Activated naive CD4-positive, alpha-beta T cell treated with Interleukin-2 at 50 U/mL for 16 hours (primary cell): ENCODE measurements at places on chromosomes 4 and X.

DNA sequence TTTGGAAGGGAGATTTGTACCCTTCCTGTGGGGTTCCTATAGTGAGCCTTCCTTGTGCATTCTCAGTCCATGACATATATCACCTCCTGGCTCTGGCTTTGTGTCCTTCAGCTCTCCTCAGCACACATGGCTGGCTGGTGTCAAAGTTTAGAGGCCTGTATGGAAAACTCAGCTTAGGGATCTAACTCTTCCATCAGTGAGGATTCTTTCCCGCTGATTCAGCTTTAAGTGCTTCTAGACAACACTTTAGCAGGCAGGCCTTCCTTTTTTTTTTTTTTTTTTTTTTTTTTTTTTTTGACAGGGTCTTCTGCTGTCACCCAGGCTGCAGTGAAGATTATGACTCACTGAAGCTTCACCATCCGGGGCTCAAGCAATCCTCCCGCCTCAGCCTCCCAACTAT is 84.2 kb downstream of the NPNT start:
- DNase-seq: no peak

DNA sequence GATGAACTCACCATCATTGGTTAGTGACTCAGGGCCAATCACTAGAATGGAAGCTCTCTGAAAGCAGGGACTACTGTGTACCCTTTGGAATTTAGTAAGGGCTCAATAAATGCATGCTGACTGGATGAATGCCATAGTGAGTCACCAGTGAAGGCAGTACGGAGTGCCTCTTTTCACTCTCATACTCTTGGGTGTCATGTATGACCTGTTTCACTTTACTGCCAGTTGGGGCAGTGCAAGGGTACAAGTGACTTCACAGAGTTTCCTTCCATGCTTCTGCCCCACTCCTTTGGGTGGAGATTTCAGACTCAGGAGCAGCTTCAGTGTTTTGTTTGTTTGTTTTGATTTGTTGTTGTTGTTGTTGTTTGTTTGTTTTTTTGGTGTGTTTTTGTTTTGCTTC is 57.7 kb downstream of the SOX3 start:
- DNase-seq: no peak

GRCh38 chr4:76210452-76210851 is 3.2 kb downstream of the SCARB2 start:
- no peak for DNase-seq

DNA sequence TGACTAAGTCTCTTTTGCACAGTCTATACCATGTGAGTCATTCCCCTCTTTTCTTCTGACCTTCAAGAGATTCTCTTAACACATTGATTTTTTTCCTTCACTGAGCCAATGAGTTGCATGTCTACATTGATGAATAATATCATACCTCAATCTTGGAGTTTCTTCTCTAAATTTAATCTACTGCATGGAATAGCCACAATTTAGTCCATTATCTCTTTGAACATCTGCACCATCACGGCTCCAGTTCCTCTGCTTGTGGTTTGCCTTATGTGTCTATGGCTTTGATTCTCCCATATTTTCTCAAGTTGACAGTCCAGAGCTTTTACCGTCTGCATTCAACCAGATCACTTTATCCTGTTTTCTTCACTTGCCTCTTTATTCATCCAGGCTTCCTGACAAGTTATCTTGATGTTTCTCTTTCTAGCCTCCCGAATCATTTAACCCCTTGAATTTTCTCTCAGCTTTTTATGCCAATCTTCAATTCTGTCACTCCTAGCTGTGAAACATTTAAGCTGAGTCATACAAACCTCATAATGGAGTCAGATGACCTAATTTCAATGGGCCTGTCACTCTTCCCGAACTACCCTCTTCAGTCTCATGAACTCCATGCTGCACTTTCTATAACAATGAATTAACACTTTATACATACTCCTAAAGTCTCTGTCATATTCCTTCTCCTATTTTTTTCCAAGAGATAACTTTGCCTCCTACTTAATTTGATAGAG is 222.3 kb downstream of the CPE start:
- no peak for DNase-seq

DNA sequence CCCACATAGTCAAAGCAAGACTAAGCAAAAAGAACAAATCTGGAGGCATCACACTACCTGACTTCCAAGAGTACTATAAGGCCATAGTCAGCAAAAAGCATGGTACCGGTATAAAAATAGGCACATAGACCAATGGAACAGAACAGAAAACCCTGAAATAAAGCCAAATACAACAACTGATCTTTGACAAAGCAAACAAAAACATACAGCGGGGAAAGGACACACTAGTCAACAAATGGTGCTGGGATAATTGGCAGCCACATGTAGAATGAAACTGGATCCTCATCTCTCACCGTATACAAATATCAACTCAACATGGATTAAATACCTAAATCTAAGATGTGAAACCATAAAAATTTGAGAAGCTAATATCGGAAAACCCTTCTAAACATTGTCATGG is 819.3 kb upstream of the FRG1 start:
- no peak for DNase-seq

GRCh38 chr4:103054030-103054429 is 22.5 kb downstream of the SLC9B2 start:
- no peak for DNase-seq

DNA sequence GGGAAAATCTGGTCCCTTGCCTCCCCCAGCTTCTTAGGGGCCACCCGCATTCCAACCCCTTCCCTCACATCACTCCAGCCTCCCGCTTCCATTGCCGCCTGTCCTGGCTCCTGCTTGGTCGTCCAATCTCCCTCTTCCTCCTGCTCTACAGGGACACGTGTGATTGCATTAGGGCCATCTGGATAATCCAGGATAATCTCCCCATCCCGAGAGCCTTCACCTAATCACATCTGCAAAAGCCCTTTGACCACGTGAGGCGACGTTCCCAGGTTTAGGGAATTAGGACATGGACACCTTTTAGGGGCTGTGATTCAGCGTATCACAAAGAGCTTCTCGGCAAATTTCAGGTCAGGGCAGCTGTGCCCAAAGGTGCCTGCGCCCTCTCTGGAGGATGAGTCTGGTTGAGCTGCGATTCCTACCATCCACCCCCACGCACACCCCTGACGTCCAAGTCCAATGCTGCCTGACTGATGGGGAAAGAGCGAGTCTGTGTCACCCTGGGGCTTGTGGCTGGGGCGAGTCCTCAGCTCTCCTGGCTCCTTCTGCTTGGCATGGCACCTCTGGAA is 104.6 kb downstream of the PSAPL1 start:
- no peak for DNase-seq

DNA sequence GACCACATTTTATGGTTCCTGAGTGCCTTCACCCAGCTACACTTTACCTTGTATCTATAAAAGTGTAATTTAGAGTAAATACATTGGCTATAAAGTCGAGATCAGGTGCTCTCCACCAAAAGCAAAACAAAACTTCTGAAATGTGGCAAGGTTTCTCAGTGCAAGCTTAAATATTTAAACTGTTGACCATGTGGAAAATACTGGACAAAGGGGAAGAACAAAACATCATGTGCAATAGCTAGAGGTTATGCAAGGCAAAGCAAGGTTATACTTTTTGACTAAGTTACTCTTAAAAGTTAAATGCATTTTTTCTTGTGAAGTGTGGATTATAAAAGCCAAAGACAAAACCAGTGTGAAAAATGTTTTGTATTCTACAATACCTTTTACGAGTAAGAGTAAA is 55.9 kb downstream of the UGT2A2 start:
- no peak for DNase-seq

DNA sequence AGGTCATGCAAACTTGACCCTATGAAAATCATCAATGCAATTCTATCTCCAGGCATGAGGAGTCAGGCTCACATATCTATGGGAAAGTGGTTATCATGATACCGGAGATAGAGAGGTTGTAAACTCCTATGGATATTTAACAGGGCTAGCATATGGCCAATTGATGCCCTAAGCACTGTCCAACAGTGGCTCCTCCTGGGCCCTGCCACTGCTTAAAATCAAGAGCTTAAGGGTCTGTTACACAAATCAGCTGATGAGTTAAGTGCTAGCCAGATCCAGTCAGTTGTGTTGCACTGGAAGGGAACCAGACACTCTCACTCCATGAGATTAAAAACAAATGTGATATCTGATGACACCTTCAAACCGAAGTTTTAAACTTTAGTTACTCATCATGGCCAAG is 337.6 kb downstream of the STIM2 start:
- DNase-seq: no peak

DNA sequence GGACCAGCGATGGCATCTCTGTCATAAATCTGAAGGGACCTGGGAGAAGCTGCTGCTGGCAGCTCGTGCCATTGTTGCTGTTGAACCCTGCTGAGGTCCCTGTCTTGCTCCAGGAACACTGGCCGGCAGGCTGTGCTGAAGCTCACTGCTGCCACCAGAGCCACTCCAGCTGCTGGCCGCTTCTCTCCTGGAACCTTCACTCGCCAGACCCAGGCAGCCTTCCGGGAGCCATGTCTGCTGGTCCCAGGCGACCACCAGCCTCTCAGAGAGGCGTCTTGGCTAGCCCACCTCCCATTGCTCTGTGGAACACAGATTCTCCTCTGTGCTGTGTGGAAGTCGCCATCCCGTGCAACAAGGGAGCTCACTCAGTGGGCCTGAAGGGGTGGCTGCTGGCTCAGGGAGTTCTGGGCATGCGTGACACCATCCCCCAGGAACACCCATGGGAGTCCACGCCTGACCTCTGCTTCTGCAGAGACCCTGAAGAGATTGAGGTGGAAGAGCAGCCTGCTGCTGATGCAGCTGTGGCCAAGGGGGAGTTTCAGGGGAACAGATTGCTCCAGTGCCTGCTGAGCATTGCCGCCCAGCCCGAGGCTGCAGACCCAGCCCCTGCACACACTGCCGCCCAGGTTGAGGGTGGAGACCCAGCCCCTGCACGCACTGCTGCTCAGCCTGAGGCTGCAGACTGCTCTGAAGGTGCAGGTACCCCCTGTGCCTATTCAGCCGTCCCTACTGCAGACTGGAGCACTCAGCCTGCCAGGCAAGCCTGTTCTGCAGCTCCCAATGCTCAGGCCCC is 33.1 kb upstream of the CYP4V2 start:
- DNase-seq: no peak

GRCh38 chr4:181830404-181831035 is 412.7 kb upstream of the TENM3 start:
- no peak for DNase-seq
